ENCODE measurements at places on chromosomes 6 and 20.

- no peak for DNase-seq
These were observed 503 bp upstream of the GPLD1 start for GRCh38 chr6:24489881-24490280.

DNA sequence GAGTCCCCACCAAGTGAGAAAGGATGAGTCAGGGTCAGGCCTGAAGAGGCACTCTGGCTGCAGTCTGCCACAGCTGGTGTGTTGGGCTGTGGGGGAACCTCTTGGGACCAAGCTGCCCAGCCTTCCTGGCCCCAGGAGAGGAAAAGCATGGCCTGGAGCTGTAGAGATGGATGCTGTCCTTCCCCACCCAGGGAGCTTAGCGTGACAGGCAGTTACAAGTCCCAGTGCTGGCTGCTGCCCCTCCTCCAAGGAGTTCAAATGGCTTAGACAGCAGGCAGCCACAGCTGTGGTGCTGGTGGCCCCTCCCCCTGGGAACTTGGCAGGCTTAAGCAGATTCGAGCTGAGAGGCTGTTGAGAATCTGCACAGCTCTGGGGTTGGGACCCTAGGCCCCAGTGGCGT lies 253.2 kb downstream of the PLCB1 start:
- no peak for DNase-seq

- DNase-seq = no peak
These were observed 42.6 kb upstream of the SLA2 start for GRCh38 chr20:36688630-36689029.

DNA sequence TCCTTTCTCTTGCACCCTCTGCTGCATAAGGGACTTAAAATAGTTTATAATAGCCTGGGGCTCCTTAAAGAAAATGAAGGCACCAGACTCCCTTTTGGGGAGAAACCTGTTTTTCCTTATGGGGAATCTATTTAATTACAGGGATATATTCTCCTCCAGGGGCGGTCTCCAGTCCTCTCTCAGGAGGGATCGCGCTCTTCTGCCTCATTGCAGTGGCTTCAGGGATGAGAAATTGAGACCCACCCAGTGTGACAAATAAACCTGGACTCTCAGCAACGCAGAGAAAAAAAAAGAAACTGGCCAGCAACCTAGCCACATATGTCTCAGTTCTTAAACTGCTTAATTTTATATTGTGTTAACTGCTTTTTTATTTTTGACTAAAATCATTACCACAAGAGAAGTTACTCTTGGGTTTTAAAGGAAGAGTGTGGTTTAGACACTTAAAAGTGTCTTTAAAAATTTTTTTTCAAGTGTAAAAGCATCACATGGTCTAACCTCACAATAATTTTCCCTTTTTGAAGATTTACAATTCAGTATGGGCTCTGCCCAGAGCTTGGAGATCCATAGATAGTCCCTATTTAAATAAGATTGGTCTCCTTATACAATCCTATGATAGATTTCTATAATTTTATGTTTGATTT lies 11.7 kb upstream of the GOPC start:
- no peak for DNase-seq

- DNase-seq = no peak
These were observed 1.4 kb downstream of the WFDC2 start for GRCh38 chr20:45470937-45471336.

GRCh38 chr20:995170-995569 lies 6.9 kb downstream of the RSPO4 start:
- DNase-seq = no peak

DNA sequence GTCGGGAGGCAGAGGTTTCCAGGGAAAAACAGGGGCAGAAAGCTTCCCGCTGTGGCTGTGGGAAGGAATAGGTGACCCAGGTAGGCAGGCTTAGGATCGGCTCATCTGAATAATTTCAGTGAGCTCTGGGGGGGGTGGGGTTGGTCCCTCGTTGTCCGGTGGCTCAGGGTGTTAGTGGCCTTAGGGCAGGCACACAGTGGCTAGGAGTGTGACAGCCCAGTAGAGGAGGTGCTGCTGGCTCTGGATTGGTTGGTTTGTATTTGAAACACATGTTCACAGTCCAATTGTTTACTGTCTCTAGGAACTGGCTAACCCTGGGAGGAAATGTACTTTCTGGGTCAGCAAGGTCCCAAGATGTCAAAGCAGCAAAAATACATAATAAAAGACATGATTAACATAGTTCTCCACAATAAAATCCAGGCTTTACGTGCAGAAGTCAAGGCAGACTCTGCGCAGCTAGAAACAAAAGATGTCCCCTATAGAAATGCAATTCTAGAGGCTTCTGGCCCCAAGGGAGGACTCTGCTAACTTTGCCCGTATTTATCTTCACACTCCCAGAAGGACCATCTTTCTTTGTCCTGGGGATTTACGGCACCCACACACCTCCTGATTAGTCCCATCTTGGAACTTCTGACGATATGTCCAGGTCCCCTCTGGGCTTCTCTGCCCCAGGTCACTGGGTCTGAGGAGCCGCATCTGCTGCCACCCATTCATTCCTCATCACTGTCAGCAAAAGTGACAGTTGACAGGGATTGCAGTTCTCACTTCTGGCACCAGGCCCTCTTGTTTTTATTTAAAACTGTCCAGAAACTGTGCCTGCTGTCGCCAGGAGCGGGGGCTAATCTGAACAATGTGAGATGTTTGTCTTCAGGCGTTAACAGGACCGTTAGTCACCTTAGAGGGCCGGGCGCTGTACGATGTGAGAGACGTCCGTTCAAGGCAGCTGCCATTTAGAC lies 18.7 kb downstream of the MOCS3 start:
- no peak for DNase-seq

DNA sequence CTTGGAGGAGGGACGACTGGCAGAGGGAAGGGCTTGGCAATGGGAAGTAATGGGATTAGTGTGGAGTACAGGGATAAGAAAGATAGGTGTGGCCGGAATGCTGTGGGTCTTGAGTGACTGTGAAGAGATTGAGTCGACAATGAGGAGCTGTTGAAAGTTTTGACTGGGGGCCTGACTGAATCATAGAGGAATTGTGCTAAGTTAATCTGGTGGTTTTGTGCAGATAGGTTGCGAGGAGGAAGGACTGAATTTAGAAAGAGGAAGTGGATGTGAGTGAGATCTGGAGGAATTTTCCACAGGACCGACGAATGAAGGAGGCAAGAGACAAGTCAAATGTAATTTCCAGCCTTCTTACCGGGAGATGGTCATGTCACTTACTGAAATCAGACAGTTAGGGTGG lies 143.9 kb upstream of the RALGAPA2 start:
- no peak for DNase-seq

DNA sequence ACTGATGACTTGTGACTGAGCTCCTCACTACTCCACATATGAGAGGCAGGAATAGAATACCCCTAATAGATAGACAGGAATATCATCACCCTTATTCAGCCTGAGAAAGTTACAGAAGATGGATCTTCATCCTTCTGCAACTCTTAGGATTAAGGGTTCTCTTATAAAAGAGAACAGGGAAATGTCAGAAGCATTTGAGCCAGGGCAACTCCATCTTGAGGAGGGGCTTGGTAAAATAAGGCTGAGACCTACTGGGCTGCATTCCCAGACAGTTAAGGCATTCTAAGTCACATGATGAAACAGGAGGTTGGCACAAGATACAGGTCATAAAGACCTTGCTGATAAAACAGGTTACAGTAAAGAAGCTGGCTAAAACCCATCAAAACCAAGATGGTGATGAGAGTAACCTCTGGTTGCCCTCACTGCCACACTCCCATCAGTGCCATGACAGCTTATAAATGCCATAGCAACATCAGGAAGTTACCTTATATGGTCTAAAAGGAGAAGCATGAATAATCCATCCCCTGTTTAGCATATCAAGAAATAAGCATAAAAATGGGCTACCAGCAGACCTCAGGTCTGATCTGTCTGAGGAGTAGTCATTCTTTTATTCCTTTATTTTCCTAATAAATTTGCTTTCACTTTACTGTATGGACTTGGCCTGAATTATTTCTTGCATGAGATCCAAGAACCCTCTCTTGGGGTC lies 97.9 kb downstream of the PLG start:
- no peak for DNase-seq

DNA sequence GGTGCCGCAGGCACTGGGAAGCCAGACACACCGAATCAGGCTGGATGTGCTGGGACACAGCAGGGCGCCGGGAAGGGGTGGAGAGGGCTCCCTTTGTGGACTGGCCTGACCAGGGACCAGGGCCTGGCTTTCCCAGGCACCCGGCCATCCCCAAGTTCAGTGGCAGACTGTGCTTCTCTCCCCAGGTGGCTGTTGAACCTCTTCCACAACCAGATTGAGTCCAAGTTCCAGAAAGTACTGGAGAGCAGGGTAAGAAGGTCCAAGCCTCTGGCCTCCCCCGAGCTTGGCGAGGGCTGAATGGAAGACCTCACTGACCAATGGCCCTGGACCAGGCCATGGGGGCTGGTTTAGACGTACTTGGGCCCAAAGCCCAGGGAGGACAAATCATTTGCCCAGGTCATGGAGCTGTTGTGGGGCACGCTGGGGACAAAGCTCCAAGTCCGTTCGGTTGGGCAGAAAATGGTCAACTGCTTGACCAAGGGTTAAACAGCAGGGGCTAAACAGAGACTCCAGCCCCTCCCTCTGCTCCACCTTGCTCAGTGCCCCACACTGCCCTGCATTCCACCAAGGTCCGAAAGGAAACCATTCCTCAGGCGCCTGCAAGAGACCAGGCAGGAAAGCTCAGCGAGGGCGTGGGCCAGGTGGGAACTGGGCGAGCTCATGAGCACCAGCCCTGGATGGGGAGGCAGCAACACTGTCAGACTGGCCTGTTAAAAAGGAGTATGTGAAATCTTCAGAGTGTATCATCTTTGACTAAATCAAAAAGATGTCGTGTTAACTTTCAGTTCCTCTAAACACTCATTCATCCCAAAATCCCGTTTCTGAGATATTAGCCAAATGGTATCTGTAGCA lies 9.1 kb downstream of the LBP start:
- no peak for DNase-seq

DNA sequence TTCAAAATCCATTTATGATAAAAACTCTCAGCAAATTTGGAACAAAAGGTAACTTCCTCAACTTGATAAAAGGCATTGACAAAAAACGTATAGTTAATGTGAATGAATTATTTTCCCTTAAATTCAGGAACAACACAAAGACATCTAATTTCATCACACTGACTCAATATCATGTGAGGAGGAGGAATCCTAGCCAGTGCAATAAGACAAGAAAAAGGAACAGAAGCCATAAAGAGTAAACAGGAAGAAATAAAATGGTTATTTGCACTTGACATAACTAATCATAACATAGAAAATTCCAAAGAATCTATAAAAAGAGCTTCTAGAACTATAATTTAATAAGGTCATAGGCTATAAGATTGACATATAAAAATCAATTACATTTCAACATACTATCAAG lies 31.4 kb downstream of the CHD6 start:
- DNase-seq = no peak

DNA sequence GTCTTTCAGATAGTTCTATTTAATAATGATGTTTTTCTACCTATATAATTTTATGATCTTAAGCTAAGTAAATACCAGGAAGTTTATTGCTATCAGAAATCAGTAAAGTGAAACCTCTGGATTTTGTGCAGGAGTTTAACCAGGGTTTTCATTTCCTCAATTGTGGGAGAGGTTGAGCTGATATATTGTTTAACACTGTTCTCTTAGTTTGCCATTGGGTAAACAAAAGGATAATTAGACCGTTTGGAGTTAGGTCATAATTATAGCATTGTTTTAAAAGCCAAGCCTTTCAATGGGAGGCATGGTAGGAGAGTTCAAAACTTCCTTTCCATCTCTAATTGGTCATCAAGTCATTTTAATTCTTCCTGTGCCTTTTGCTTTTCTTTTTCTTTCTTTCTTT lies 58.7 kb downstream of the STXBP5 start:
- DNase-seq = no peak

DNA sequence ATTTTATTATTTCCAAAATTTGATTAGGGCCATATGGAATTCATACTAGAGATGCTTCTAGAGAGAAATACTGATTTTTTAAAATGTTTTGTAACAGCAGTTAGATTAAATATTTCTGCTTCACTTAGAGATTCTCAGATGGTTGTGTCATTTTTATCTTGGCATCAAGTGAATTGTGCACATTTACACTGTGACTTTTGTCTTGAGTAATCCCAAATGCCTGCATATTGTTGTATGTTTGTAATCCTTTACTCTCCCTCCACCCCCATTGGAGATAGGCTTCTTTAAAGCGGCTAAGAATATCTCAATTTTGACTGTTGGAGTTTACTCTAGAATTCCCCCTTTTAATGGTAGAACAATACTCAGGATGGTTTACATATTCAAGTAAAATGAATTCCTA lies 19.0 kb downstream of the STX16 start:
- no peak for DNase-seq

DNA sequence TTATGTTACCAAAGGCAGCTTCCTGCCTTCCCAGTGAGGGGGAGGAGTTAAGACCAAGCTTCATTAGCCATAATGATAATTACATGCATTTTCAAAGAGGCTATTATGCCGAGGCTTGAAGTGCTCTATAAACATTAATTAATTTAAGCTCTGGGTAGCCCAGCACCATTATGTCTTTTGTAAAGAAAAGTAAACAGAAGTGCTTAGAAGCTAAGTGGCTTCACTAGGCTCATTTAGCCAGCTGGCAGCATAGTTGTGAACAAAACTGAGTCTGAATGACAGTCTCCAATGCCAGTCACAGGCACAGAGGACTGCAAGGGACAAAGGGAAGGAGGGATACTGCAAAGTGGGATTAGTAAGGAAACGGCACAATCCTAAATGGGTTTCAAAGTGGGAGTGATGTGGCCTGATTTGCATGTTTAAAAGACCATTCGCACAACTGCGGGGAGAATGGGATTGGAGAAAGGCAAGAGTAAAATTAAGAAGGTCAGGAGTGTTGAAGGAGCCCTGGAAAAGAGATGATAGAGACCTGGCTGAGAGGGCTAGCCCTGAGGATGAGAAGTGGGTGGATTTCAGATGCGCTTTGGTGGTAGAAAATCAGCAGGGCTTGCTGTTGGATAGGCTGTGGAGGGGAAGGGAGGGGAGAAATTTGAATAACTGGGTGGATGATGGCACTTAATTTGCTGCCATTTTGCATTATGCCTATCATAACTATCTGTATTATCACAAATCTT lies 20.1 kb upstream of the ISM1 start:
- DNase-seq = no peak

DNA sequence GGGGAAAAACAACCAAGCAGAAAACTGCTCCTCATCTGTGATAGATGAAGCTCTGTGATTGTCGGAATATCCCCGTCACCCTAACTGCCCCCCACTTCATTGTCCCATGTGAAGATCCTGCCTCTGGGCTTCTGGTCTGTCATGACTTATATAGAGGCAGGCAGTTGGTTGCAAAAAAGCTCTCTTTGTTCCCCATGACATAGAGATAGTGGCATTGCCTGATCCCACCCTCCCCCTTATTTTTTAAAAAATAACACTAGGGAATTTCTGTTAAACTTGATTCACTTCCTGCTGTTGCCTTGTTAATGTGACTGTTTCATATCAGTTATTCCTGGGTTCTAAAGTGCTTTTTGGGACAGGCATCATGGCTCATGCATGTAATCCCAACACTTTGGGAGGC lies 203.1 kb downstream of the JARID2 start:
- DNase-seq = no peak

DNA sequence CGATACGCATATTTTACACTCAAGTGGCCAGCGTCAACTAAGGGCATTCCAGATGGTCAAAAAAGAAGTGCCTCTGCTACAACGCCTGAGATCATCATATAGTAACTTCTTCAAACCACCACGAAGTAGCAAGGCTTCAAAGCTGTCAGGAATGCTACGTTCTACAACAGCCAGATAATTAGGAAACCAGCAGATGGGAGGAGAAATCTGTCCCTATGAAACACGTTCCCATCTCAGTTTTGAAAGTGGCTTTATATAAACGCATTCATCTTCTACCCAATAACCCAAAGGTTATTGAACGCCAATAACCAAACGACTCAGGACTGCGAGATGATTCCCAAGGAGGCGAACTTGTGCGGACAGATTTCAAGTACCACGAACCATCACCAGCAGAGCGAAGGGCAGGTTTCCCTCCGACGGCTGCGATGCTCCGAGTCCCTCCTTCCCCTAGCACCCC lies 1.2 kb downstream of the ABHD12 start:
- no peak for DNase-seq

Measured in esophagus squamous epithelium (tissue), 5 donors.